ENCODE measurements at places on chromosomes 1 and 21. TPM values are rescaled to one million over a fixed set of nuclear protein-coding genes. Genes with fewer than 3 reads are reported as not detected.

Gene SHC1
- total RNA-seq, result 127 TPM

Gene RHBDL2
- total RNA-seq, result 2.3 TPM

Gene APOBEC4
- total RNA-seq, result not detected

Gene ZMYND12
- total RNA-seq, result 0.23 TPM
